ENCODE measurements at places on chromosomes 2 and 18.
A peak's percentile ranks its signal among the peaks of the same experiment; 100 is the strongest.

- DNase-seq: no peak
Measured at GRCh38 chr2:204175552-204176271, 239.1 kb downstream of the ICOS start.

GRCh38 chr2:30915486-30915885 lies 108.2 kb upstream of the CAPN13 start:
- DNase-seq: no peak

DNA sequence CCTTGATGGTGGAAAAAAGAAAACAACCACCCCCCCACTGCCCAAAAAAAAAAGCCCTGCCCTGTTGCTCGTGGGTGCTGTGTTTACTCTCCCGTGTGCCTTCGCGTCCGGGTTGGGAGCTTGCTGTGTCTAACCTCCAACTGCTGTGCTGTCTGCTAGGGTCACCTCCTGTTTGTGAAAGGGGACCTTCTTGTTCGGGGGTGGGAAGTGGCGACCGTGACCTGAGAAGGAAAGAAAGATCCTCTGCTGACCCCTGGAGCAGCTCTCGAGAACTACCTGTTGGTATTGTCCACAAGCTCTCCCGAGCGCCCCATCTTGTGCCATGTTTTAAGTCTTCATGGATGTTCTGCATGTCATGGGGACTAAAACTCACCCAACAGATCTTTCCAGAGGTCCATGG lies 28.0 kb downstream of the MAL start:
- no peak for DNase-seq

DNA sequence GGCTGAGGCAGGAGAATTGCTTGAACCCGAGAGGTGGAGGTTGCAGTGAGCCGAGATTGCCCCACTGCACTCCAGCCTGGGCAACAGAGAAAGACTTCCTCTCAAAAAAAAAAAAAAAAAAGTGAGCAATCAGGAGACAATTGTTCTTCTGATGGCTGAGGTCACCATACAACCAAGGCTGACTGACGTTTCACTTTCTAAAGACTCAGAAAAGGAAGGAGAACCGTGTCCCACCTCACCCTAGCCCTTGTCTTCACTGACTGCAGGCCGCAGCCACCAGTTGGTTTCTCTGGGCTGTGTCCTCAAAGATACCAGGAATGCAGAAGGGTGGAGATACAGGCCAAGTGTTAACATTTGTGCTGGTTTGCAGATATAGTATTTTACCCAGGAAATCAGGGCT lies 7.7 kb upstream of the SLC35F6 start:
- no peak for DNase-seq

DNA sequence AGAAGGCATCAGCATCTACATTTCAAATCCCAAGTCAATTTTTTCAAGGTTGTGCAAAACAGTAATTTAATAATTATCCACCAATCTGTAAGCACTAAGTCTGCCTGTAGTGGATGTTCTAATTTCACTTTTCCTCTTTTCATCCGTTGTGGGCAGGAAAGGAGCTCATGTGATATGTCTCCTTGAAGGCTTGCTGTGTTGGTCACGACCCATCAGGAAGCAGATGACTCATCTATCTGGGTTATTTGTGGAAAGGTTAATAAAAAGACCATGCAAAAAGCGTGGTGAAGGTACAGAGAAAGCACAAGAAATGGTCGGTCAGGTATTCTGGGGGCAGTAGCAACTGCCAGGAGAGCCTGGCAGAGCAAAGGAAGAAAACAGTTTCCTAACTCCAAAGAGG lies 476.7 kb upstream of the RAB6C start:
- no peak for DNase-seq

GRCh38 chr2:241053576-241054251 lies 48.4 kb downstream of the MTERF4 start:
- no peak for DNase-seq

- peak; percentile 38 for DNase-seq
Measured at GRCh38 chr2:44715671-44716081, 225.8 kb upstream of the SIX3 start.

- DNase-seq: no peak
Measured at GRCh38 chr18:64718808-64719207, 569.9 kb upstream of the LINC00305 start.

DNA sequence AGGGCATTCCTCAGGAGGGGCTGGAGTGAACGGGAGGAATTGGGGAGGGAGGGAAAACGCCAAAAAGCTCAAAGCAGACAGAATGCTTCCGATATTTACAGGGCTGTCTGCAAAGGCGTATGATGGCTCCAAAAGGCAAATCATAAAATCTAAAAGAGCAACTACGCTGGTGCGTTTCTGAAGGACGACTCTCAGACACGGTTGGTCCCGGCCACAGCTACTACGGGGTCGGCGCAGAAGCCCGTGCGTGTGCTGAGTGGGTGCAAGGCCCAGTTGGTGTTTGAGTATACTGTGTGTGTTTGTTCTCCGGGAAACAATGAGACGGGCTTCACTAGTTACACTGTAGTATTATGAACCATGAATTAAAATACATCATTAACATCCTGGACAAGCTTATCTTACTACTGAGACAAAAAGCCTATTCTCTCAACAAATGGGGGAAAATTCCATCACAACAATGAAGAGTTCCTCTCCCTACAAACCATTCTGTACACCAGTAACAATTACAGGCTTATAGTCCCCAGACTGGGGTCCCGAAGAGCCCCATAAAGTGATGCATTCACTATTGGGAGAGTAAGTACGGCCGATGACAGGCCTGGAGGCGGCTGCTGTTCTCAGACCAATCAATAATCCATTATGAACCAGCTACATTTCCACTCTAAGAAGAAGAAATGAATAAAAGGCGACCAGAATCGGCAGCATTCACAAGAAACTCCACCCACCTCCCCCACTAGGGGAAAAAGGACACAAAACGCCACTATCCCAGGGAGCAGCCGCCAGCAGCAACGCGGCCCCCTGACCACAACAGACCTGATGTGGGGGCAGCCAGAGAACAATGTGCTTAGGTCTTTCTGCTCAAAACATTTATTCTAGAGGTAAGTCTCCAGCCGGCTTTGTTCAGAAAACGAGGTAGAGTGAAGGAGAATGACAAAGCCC lies 43.4 kb downstream of the ZNF516 start:
- no peak for DNase-seq

GRCh38 chr2:140178234-140178633 lies 1398.0 kb upstream of the NXPH2 start:
- DNase-seq: no peak

GRCh38 chr2:45836740-45837139 lies 185.3 kb downstream of the PRKCE start:
- no peak for DNase-seq

DNA sequence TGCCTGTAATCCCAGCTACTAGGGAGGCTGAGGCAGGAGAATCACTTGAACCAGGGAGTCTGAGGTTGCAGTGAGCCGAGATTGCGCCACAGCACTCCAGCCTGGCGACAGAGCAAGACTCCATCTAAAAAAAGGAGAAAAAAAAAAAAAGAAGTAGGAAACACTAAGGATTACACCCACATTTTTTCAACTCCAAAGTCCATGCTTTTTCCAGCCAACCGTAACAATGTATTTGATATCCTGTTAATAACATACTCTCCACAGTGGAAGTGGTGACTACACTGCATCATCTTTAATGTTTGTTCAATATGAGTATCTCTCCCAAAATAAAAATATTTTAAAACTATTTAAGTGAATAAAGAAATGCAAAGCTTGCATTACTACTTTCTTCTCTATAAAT lies 481.6 kb upstream of the ACVR2A start:
- no peak for DNase-seq

GRCh38 chr2:95264624-95265023 lies 9.6 kb upstream of the PROM2 start:
- no peak for DNase-seq

GRCh38 chr2:96389736-96390135 lies 54.2 kb downstream of the NCAPH start:
- no peak for DNase-seq

DNA sequence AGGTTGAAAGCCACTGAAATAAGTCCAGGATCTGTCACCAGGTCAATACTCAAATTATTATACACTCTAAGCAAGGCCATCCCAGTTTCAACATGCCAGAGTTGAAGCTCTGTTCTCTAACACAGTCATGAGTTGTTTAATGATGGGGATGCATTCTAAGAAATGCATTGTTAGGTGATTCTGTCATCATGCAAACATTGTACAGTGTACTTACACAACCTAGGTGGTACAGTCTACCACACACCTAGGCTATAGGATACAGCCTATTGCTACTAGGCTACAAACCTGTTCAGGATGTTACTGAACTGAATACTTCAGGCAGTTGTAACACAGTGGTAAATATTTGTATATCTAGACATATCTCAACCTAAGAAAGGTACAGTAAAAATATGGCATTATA lies 162.2 kb downstream of the BAZ2B start:
- DNase-seq: no peak

GRCh38 chr2:236302555-236302954 lies 38.3 kb upstream of the ASB18 start:
- DNase-seq: no peak

DNA sequence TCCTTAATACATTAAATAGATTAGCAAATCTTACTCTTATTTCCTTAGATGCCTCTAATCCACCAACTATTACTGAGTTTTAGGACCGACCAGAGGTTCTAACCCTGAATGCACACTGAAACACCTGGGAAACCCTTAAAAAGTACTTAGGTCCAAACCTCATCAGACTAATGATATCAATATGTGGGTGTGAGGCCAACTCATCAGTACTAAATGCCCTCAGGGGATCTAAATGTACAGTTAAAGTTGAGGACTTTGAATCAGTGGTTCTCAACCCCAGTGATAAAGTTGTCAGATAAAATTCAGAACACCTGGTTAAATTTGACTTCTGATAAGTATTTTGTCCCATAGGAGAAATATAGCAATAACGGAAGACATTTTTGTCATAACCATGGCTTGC lies 20.9 kb downstream of the MMADHC start:
- DNase-seq: no peak

GRCh38 chr2:72813841-72814240 lies 12.0 kb downstream of the EXOC6B start:
- no peak for DNase-seq

DNA sequence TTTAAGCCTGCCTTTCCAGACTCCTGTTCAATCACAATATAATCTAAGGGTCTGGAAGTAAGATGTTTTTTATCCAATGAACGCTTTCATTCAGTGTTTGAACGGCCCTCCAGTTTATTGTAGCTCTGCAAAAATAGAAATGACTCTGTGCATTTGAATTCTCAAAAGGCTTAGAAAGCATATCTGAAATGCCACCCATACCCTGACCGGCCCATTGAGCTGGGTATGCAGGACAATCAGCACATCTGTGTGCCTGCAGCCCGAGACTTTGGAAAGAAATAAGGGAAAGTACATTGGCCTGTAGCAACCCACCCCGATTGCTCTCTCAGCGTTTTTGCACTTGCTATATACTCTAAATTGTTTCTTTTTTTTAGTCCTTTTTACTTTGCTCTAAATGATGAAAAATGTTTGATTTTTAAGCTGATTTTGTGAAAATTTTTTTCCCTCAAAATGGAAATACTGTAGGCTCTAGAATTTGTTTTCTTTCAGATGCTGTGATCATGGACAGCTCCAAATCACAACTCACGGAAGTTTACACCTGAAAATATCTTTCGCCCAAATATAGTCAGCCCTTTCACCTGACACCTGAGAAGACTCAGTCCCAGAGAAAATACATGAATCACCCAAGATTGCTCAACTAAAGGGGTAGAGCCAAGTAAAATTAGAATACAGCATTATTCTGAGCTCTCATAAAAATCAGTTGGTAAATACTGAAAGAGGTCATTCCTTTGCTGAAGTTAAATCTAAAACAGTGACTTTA lies 194.5 kb upstream of the SIX3 start:
- no peak for DNase-seq

DNA sequence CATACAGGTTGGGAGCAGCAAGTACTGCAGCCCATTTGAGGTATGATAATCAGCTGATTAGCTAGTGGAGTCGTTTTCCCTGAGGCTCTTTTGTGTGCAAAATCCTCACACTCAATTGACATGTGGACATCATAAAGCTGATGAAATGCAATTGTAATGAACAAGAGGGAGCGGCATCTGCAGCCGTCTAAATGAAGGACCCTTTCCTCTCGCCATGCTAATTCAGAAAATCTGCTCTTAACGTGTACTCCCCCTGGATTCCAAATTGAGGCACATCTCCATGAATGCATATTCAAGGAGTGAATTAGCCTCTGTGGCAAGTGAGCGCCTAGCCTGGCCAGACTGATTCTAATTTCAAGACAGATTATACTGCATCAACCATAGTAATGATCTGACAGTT lies 260.9 kb upstream of the ATP5MC3 start:
- DNase-seq: no peak

DNA sequence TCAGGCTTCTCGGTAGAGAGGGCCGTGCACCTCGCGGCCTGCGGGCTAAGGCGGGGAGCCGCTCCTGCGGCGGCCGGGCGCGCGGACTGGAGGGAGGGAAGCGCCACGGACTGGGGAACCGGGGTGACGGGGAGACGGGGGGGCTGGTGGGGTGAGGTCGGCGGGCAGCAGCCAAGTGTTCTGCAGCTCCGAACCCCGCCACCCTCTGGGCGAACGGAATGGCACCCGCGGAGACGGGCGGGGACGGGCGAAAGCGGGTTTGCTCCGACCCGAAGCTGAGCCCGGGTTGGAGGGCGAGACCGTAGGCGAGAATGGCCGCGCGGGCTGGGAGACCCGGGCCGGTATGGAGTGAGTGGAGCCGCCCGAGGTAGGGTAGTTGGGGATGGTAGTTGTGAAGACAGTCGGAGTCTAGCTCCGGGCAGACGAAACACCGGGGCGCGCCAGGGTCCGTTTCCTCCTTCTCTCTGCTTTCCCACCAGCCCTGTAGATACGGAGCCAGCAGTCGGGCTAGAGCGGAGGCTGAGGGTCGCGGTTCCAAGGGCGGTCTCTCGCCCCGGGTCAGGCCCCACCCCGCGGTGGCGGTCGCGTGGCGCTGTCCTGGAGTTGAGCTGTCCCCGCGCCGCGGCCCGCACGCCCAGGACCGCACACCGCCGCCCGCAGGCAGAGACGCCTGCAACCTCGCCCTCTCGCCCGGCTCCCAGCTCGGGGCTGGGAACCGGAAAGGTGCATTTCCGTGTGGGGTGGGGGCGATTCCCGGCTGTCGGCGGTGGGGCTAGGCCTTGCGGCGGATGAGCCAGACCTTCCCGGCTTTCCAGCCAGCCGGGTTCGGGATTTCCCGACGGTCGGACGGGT lies 160.3 kb upstream of the SIX2 start:
- DNase-seq: no peak

- no peak for DNase-seq
Measured at GRCh38 chr2:174784316-174784715, 20.0 kb upstream of the CHRNA1 start.

DNA sequence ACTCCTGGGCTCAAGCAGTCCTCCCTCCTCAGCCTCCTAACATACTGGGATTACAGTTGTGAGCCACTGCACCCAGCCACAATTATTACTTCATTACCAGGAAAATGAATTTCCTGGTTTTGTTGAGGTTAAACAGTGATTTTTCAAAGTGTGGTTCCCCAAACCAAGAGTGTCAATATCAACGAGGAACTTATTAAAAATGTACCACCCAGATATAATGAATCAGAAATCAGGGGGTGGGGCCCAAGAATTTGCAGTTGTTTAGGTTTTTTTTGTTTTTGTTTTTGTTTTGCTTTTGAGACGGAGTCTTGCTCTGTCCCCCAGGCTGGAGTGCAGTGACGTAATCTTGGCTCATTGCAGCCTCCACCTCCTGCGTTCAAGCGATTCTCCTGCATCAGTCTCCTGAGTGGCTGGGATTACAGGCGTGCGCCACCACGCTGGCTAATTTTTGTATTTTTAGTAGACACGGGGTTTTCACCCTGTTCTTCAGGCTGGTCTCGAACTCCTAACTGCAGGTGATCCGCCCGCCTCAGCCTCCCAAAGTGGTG lies 94.1 kb downstream of the WDSUB1 start:
- DNase-seq: no peak
